ENCODE measurements at places on chromosomes 13 and 19.

DNA sequence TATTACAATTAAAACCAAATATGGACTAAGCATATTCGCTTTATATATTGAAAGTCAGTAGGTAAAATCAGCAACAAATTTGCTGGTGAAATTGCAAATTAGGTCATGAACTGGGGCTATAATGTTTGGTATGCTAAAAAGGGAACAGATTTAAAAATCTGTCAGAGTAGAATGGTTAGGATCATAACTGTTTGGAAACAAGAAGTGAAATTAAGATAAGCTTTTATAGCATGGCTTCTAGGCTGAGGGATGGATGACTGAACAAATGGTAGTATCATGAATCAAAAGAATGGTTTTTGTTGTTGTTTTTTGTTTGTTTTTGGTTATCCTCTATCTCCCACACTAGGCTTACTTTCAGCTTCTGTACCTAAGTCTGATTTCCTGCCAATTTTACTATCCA is 1090.4 kb downstream of the PCDH9 start:
- DNase-seq = no peak

- DNase-seq = peak; percentile 70
Observed at GRCh38 chr19:53195265-53195903, 2.2 kb upstream of the ZNF665 start.

DNA sequence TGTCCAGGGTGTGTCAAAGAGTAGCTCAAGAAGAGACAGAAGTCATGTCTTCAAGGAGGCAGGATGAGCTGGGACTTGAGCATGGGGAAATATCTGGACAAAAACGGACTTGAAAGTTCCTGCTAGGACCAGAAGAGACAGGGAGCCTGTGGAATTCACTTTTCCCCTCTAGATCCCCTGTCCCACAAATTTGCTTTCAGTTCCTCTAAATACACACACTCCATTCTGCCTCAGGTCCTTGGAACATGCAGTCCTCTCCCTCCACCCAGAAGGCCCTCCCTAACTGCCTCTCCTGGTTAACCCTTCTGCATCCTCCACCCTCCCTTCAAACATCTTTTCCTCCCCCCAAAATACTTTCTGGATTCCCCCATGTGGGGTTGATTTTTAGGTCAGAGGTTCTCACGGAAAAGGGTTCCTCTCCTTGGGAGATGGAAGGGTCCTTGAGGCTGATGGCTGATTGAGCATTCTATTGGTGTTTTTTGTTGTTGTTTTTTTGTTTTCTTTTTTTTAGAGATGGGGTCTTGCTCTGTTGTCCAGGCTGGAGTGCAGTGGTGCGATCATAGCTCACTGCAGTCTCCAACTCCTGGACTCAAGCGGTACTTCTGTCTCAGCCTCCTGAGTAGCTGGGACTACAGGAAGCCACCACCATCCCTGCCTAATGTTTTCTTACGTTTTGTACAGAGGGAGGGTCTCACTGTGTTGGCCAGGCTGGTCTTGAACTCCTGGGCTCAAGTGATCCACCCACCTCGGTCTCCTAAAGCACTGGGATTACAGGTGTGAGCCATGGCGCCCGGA is 6.9 kb upstream of the RETN start:
- DNase-seq = no peak

GRCh38 chr13:73187106-73187505 is 128.3 kb downstream of the KLF5 start:
- DNase-seq = no peak

GRCh38 chr19:676007-676338 is 219 bp upstream of the FSTL3 start:
- no peak for DNase-seq

DNA sequence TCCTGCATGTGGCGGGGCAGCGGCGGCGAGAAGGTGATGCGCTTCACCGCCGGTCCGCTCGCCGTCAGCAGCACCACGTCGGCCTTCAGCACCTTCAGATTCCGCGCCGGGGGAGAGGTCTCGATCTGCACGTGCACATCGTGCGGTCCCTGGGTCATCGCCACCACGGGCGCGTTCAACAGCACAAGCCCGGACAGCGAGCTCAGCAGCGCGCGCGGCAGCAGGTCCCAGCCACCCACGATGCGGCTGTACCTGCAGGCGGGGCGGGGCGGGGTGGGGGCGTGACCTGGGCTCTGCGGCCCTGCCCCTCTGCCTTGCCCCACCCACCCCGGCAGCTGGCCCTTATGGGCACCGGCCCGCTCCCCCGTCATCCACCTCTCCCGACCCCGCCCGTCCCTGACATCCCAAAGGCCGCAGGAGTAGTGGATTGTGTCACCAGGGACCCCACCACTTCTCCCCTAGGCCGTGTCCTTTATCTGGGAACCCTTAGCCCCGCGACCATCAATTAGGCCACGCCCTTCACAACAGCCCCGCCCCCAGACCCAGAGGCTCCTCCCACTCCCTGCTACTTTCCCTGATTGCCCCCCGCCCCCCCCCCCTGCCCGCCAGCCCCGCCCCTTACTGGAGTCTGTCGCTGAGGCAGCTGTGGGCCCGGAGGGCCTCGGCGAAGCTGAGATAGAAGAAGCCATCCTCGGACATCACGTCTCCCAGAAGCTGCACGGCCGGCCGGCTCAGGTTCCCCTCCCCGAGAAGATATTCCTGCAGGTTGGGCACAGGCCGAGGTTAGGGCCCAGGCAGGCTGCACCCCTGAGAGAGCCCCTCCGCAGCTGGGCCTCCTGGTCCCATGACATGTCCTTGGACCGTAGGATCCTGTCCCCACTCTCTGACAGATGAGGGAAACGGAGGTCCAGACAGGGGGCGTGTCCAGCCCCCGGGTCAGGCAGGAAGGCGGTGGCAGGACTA is 6.1 kb downstream of the IL4I1 start:
- no peak for DNase-seq

DNA sequence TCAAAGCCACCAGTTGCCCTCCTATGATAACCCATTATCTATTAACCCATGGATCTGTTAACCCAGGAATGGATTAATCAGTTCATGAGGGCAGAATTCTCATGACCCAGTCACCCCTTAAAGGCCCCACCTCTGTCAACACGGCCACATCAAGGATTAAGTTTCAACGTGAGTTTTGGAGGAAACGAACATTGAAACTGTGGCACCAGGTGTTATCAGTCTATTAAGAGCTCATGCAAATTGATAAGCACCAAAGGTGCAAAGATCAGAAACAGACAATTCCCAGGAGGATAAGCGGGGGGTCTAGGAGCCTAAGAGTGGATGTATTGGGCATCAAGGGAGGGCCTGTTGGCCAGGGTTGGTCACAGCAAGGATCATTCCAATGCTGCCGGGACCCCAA is 19.9 kb upstream of the ELAVL1 start:
- DNase-seq = no peak

DNA sequence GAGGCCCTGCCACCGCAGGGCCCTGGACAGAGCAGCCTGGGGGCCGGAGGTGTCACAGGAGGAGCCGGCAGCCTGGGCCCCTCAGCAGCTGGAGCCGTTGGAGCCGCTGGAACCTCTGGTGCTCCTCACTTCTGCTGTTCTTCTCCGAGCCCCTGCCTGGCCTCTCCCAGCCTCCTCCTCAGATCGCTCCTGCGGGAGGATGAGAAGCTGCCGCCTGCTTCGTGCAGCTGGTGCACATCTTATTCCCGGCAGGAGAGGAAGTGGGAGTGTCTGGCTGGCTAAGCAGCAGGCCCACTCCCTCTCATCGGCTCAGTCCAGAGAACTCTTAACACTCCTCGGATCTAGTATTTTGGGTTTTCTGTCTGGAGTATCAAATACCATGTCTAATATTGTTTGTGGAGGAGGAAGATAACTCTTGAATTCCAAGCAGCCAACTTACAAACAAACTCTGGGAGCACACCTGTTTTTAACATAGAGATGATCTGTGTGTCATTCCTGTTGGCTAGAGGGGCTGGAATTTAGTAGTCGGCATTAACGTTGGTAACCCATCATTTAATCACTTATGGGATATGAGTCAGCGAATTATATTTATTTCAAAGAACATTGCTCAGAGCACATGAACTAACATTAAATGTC is 37.1 kb upstream of the RNF113B start:
- DNase-seq = no peak

- no peak for DNase-seq
Observed at GRCh38 chr19:55256562-55257460, 2.0 kb downstream of the PPP6R1 start.

- DNase-seq = no peak
Observed at GRCh38 chr19:29551774-29552173, 26.0 kb downstream of the VSTM2B start.

GRCh38 chr13:80116107-80116506 is 224.8 kb downstream of the SPRY2 start:
- peak; percentile 41 for DNase-seq

DNA sequence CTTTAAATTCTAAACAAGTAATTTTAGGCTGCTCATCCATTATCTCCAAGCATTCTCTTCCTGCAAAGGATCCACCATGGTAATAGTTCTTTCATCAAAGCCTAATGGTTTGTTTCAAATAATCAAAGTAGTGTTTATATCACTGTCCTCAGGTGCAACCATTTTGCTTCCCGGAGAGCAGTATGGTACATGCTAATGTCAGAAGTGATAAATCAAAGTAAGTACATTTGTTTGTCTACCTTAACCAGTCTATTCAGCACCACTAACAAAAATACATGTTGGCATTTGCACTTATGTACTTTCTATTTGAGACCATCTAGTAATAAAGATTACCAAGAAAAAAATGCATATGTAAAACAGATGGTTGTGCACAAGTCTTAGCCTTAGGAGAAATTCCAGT is 37.5 kb downstream of the DACH1 start:
- no peak for DNase-seq

GRCh38 chr13:22278336-22278929 is 607.6 kb downstream of the FGF9 start:
- DNase-seq = no peak

- peak; percentile 94 for DNase-seq
Observed at GRCh38 chr13:113493315-113493951, 2.9 kb upstream of the DCUN1D2 start.

- no peak for DNase-seq
Observed at GRCh38 chr13:94968757-94969086, 256.4 kb upstream of the SOX21 start.

GRCh38 chr13:30376426-30377311 is 45.6 kb upstream of the UBE2L5 start:
- DNase-seq = no peak

DNA sequence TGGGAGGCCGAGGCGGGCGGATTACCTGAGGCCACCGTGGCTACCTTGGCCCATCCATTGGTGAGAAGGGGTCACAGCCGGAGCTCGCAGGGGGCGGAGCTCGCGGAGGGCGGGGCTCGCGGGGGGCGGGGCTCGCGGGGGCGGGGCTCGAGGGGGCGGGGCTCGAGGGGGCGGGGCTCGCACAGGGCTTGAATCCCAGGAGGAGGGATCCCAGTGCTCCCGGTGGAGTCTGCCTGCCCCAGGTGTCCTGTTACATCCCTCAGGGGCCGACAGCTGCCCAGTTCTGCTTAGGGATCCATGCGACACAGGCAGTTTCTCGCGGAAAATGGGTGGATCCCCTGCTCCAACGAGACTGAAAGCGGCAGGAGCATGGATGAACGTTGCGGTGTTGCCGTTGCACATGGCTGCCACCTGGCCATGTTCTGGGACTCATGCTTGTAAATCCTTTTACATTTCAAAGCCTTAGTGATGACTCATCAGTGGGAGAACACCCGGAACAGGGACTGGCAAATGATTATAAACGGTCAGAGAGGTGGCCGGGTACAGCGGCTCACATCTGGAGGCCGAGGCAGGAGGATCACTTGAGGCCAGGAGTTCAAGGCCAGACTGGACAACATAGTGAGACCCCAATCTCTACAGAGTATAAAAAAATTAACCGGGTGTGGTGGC is 25.1 kb downstream of the TMPRSS9 start:
- DNase-seq = peak; percentile 65

DNA sequence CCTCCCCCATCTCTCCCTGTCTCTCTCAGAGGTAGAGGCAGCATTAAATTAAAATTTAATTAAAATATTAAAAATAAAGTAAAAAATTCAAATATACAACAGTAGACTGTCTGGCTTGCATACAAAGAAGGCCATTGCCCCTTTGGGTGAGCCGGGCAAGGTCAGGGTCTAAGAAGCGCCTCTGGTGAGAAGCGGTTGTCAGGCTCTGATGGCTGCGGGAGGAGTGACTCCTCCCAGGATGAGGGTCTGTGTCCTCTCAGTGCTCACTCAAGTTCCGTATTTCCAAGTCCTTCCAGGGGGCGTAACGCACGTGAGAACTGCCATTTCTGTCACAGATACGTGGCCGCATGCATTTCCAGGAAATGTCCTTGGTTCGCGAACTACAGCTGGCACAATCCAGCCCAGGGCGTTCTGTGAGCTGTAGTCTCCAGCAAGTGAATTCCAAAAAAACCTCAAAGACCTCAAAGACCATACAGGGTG is 737 bp upstream of the ZNF181 start:
- DNase-seq = no peak

- DNase-seq = no peak
Observed at GRCh38 chr13:77674852-77675251, 22.6 kb upstream of the SLAIN1 start.

GRCh38 chr19:10104130-10104513 is 1.6 kb upstream of the ANGPTL6 start:
- DNase-seq = no peak

DNA sequence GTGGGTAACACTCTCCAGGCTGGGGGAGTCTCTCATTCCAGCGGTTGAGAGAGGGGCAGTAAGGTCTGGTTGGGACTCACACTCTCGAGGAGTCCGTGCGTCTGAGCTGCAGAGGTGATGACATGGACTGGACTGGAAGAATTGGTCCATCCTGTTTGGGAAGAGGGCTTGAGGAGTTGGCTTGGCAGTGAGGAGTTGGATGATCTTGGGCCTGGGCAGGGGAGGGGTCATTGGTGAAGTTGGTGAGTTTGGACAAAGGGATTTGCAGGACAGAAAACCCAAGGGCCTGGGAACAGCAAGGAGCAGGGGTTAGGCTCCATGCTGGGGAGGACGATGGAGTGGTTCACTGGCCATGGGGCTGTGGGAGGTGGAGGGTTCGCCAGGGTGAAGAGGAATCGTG is 3.7 kb downstream of the PPP1R37 start:
- no peak for DNase-seq

- DNase-seq = no peak
Observed at GRCh38 chr19:51129716-51130115, 5.0 kb downstream of the SIGLEC9 start.

GRCh38 chr13:65836066-65836465 is 1394.1 kb downstream of the PCDH9 start:
- DNase-seq = no peak

DNA sequence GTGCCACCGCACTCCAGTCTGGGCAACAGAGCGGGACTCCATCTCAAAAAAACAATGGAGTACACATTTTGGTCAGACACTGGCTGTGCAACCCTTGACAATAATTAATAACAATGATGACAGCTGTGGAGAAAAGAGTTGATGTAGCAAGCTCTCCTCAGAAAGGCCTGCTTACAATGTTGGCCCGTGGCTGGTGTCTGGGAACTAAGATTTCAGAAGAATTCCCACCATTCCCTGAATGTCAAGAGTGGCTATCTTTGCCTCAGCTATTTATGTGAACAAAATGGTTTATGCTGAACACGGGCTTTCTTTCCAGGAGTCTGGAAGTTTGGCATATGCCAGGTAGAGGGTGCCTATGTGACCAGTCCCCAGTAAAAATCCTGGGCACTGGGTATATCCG is 25.5 kb downstream of the NEK5 start:
- no peak for DNase-seq
